ENCODE measurements at places on chromosomes 16 and 17.

- no peak for DNase-seq
Measured at GRCh38 chr16:86248310-86248905, 261.9 kb upstream of the FOXF1 start.

DNA sequence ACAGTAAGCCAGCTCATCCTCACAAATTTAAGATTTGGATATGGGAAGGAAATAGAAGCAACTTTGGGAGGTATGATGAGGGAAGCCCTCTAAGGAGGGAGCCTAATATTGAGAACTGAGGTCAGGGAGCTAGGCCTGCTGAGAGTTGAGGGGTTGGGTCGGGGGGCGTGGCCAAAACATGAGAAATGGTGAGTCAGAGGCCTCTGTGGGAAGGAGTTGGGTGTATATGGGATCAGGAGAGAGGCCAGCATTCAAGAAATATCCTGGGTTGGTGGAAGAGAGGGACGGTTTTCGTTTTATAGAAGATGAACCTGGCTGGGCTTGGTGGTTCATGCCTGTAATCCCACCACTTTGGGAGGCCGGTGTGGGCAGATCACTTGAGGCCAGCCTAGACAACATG lies 48.4 kb downstream of the CLEC16A start:
- DNase-seq: no peak

DNA sequence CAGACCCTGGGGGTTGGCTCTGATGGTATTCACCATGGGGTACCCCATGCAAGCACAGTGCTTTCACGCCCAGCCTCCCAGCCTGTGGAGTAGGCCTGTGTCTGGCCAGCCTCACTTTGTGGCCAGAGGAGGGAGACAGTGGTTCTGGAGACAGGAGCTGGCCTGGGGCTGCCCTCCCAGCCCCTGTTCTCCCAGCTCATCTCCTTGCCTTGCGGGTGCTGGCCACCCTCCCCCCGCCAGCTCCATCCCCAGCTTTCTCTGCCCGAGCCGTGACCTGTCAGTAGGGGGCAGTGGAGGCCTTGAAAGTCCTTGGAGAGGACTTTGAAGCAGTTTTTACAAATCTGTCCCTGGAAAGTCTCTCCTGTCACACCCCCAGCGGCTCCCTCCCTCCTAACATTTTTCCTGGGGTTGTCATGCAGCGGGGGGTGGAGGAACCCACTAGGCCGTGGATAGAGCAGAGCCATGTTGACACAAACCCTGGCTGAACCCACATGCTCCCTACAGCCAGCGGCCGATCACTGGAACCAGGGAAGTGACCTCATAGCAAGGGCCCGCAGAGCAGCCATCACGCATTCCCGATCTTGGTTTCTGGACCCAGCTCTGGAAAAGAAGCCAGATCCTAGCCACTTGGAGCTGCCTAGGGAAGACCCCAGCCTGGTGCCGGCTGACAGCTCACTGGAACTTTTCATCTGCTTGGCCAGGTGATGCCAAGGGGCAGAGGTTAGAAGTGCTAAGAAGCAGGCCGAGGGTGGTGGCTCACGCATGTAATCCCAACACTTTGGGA lies 289.4 kb downstream of the SEC14L1 start:
- DNase-seq: peak; percentile 86

DNA sequence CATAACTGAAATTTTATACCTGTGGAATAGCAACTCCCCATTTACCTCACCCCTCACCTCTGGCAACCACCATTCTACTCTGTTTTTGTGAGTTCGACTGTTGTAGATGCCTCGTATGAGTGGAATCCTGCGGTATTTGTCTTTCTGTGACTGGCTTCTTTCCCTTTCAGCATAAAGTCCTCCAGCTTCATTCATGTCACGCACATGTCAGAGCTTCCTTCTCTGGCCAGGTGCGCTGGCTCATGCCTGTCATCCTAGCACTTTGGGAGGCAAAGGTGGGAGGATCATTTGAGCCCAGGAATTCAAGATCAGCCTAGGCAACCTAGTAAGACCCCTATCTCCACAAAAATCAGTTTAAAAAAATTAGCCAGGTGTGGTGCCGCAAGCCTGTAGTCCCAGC lies 278.4 kb downstream of the PARN start:
- no peak for DNase-seq

DNA sequence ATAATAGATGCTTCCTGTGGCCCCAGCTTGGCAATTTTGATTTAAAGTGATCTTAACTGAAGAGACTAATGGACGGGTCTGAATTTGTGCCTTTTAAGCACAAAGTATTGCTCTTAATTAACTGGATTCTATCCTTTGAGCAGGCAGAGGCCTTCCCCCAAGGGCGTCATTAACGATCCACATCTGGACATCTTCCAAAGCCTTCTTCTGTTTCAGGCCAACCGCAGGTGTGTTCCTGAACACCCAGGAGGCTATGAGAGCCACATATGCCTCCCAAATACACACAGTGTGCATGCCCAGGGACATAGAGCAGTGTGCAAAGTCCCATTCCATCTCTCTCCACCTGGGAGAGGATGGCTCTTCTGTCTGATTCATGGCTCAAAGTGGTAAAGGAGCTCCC lies 42.3 kb downstream of the MAPT start:
- no peak for DNase-seq

DNA sequence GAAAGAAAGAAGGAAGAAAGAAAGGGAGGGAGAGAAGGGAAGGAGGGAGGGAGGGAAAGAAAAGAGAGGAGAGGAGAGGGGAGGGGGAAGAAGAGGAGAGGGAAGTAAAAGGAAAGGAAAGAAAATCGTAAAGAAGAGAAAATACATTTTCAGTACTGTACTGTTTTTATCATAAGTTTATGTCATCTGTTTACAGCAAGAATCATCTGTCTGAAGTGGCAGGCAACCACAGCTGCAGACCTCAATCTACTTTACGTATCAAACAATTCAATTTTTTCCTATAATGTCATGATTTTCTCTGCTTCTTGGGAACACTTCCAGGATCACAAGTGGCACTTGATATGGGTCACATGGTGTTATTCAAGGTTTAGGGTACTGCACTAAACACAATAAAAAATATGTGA lies 58.3 kb downstream of the USP32 start:
- no peak for DNase-seq

GRCh38 chr17:28369684-28370034 lies 448 bp downstream of the VTN start:
- no peak for DNase-seq

GRCh38 chr16:68866933-68867332 lies 23.6 kb downstream of the TANGO6 start:
- DNase-seq: no peak

- no peak for DNase-seq
Measured at GRCh38 chr17:80923211-80924110, 68.2 kb upstream of the CHMP6 start.

DNA sequence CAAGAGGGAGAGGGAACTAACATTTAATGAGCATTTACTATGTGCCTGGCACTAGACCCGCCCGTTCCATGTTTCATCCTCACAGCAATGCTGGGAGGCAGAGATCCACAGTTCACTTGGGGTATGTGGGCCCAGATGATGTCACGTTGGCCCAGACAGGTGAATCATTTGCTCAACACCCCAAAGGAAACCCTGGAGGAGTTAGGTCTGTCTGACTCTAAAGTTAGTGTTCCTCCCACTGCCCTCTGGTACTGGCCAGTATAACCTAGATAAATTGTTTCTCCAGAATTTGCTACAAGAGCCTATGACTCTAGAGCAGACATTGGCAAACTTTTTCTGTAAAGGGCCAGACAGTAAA lies 164.6 kb downstream of the VPS53 start:
- DNase-seq: no peak

DNA sequence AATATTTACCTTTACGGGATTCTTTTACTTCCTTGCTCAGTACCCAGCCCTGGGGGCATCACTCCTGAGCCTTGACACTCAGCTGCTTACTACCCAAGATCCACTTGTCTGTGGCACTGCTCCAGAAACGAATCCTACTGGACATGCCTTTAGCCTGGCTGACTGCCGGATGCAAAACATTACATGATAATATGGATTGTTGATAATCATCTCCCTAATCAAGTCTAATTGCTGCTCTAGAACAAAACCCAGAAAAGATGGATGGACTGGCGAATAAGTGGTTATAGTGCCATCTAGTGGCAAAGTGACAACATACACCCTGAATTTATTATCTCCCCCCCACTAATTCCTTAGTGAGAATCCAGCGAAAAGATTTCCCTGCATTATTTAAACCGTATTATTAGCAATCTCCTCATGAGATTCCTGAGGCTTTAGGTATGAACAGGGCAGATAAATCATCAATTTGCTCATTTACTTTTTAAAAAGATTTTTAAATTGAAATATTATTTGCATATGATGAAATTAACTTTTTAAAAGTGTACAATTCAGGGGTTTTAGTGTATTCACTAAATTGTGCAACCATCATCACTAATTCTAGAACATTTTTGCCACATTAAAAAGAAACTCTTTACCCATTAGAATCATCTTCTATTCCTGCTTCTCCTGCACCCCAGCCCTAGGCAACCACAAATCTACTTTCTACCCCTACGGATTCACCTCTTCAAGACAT lies 61.6 kb downstream of the RGS9 start:
- DNase-seq: no peak

DNA sequence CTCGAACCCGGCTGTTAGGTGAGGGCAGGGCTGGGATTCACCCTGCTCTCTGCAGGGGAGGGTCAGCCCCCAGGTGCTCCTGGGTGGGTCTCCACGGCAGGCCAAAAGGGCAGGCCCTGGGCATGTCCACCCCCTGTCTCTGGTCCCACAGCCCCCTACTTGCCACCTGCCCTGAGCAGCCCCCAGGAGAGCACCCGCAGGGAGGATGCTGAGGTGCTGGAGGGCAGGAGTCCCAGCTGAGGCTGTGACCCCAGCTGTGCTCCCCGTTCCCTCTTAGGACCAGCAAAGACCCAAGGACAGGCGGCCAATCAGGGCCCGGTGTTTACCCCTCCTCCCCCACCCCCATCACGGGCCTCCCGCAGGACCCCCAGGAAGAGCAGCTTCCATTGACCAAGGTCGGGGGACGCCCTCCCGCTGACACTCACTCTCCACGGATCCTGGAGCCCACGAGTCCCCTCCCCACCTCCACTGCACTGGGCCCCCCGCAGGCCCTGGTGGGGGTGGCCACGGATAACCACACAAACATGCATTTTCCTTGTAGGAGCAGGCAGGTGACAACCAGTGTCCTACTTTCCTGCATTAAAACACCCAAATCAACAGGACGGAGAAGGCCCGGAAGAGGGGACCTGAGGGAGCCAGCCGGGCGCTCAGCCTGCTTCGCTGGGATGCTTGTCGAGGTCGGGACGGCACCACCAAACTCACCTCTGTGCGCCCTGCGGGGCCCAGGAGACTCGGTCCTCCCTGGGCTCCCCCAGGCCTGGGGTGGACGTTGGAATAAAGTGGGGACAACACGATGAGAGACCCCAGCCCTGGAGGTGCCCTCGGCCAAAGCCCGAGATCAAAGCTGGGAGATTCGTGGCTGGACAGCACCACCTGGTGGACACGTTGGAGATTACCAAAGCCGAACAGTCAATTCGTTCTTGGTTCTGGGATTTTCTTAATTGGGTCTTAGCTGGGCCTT lies 22.5 kb upstream of the ENPP7 start:
- peak; percentile 47 for DNase-seq

GRCh38 chr17:7330638-7331015 lies 1.5 kb upstream of the NEURL4 start:
- no peak for DNase-seq

- DNase-seq: peak; percentile 27
Measured at GRCh38 chr17:34146440-34147043, 108.5 kb upstream of the CCL2 start.

GRCh38 chr16:75288181-75288580 lies 36.8 kb upstream of the BCAR1 start:
- no peak for DNase-seq

DNA sequence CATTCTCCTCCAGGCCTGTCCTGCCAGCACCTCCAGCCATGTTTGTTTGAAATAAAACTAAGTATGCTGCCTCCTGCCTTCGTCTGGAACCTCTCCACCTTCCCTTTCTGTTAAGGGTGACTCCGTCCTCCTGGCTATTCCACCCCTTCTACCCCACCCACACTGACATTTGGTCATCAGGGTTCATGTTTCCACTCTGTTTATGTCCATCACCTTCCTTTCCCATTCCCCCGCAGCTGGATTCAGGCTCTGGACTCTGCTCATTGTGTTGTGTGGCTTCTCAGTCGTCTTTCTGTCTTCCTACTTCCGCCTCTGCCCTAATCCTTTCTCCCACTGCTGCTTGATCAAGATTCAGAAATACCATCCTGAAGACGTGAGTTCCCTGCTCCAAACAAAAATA lies 28.6 kb downstream of the EPN2 start:
- no peak for DNase-seq

DNA sequence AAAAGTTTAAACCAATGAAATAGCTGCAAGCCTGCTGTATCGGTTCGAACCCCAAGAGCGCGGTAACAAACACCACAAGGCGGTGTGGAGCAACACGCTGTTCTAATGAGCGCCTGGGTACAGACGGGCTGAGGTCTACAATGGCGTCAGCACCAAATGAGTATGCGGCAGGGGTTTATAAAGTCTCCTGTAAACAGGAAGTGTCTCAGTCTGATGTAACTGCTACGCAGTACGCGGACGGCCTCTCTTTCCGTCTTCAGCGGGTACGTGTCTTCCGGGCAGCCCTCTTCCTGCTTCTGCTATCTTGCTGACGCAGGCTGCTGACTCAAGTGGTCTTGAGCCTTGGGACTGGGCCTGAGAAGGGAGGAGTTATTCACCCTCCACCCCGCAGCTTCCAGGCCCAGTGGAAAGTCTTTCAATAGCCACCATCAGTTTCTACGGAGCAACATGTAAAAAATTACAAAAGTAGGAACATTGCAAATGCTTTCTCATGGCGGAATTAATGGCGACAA lies 40.5 kb upstream of the KCNJ2 start:
- DNase-seq: no peak

DNA sequence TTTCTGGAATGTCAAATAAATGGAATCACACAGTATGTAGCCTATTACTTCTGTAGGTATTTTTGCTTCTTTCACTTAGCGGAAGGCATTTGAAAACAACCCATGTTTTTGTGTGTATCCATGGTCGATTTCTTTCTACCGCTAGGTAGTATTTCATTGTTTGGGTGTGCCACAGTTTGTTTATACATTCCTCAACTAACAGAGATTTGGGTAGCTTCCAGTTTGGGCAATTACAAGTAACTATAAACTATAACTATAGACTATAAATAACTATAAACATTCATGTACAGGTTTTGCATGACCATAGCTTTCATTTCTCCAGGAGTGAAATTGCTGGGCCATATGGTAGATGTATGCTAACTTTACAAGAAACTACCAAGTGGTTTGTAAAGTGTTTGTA lies 40.1 kb downstream of the LYRM9 start:
- DNase-seq: no peak
